ENCODE measurements at places on chromosomes 3 and 15.

GRCh38 chr15:73750438-73750837, 2.7 kb downstream of the INSYN1 start:
- no peak for DNase-seq

DNA sequence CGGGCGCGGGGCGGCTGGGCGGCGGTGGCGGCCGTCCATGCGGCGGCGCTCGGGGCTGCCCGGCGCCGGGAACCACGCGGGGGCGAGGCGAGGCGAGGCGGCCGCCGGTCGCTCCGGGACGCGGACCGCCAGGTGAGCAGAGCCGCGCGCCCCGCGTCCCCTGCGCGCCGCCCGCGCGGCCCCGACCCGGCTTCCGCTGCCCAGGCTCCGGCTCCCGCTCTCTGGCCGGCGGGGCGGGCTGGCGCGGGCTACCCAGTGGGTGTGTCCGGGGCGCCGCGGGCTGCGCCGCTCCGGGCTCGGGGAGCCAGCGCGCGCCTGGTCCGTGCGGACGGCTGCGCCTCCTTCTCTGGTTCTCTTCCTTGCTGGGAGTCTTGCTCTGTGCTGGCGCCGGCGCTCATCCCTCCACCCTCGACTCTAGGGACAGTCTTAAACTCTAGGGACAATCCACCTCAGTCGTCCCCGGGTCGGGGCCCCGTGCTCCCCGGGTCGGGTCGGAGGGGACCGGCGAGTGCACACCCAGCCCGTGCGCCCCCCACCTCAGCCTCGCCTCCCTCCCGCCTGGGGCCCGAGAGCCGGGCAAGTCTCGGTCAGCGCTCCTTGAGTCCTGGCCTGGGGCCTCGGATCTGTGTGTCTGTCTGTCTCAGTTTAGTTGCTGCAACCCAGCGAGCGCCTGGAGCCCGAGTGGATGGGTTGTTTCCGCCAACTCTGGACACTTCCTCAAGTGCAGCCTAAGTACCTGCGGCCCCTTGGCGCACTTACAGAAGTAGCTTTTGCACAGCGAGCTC, 488 bp downstream of the THSD4 start:
- DNase-seq: no peak

- DNase-seq: no peak
Observed at GRCh38 chr3:112640930-112641801, at the start of gene CCDC80. CCDC80 (minus strand) TSS chr3:112641143; CDS start chr3:112639905, 1,238 bp downstream.

GRCh38 chr3:38613426-38613825, 36.1 kb downstream of the SCN5A start:
- no peak for DNase-seq

DNA sequence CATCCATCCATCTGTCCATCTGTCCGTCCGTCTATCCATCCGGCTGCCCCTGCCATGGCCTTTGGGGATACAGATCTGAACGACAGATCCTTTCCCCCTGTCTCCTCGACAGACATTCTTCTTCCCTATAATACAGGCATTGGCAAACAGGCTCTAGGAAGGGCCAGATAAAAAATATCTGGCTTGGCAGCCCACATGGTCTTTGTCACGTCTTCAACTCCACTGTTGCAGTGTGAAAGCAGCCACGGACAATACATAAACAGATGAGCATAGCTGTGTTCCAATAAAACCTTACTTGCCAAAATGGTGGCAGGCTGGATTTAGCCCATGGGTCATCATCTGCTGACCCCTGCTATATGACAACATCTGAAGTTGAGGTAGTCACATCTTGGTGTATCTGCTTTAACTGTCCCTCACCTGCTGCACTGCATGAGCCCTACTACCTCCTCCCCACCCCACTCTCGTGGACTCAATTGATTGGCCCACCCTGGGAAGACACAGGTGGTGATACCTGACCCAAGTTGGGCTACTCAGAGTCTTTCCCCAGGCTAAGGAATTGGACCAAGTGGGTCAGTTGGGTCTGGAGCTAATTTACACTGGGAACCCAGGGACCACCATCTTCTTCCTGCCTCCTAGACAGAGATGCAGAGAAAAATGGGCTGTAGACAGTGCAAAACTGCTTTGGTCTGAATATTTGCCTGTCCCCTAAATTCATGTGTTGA, 128.4 kb upstream of the SMAD3 start:
- no peak for DNase-seq

DNA sequence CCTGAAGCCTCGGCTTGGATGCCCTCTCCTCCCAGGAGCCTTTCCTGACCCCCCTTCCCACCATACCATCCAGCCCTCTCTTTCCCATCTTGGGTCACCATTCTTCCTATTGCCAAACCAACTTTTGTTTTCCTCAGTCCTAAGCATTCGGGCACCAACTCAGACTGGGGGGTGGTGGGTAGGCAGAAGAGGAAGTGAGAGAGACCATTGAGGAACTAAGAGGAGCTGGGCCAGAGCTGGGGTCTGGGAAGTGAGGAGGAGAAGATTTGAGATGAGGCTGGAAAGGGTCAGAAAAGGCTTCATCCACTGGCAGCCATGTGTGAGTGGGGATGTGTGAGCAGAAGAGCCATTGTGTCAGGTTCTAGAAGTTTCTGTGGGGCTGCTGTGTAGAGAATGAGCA, 37.7 kb downstream of the TKT start:
- no peak for DNase-seq

GRCh38 chr3:127329631-127330285, 41.9 kb upstream of the PRR20G start:
- no peak for DNase-seq

DNA sequence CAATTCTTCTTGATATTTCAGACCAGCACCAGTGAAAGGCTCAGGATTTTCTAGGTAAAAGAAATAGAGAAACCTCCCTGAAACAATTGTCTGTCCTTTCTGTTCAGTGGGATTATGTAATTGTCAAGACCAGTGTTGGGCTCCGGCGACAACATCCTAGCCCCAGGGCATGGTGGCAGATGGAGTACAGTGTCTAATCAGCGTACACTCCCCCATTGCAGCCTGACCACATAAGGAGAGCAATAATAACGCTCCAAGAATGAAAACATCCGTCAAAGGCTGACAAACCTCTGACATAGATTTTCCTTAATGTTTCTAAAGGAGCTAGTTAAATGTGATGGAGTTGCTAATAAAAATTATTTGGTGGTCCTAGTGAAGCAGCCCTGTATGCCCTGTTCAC, 144.6 kb downstream of the EBLN2 start:
- DNase-seq: no peak
